ENCODE measurements at places on chromosomes 12 and 14.
A peak's percentile ranks its signal among the peaks of the same experiment; 100 is the strongest.

- DNase-seq: no peak
Observed at GRCh38 chr14:73627151-73627558, 14.8 kb downstream of the ACOT6 start.

DNA sequence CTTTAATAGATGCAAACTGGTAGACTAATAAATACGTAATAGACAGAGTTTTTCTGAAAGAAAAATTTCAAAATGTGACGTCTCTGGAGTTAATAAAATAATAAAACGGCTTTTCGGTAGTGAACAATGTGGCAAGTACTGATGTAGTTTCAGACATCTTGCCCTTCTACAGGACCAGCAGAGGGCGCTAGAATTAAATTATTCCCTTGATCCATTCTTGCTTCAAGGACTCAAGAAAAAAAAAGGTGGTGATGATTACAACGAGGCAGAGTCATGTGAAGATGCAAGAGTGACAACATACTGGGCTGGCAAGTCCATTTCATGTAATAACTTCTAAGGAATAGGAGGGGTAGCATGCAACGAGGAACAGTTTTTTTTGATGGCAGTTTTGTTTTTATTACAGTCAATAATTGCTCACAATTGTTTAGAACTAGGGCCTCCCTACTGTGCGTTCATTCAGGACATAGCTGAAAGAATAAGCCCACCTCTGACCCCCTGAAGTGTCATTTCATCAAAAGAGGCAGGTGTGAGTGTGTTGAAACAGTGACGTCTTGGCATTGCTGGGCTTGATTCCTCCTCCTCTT lies 101.0 kb upstream of the GZMB start:
- DNase-seq: no peak

DNA sequence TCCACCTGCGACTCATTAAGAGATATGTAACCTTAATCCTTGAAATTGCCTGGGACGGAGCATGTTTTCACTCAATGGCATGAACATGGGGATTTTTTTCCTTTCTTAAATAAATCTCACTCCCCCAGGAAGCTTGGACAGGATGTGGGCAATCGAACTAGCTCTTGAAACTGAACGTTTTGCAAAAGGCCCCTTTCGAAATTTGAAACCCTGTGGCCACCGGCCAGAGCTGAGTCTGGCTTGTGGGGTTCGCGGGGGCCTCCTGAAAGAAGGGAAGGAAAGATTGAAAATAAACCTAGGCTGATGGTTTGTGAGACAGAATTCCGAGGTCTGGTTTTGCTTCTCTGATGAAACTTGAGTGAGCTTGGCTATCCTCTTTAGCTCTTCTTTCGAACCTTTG lies 101.4 kb upstream of the RTL1 start:
- no peak for DNase-seq

DNA sequence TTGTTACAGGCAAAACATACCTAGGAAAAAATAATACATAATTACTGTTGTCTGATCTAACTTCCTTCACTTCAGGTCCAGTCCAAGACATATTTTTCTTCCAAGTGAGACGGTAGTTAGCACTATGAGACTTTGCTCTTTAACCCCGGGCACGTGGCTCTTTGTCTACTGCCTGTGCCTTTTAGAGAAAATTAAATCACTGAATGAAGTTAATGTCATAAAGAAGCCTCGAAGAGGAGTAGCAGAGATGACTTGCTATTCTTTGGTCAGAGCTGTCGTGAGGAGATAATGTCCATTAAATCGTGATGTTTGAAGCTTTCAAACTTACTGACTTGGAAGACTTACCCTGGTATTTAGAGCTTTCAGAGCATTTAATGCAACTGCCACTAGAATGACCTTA lies 8.7 kb downstream of the TESPA1 start:
- no peak for DNase-seq

GRCh38 chr12:132202929-132203721 lies 58.9 kb downstream of the NOC4L start:
- DNase-seq: no peak

DNA sequence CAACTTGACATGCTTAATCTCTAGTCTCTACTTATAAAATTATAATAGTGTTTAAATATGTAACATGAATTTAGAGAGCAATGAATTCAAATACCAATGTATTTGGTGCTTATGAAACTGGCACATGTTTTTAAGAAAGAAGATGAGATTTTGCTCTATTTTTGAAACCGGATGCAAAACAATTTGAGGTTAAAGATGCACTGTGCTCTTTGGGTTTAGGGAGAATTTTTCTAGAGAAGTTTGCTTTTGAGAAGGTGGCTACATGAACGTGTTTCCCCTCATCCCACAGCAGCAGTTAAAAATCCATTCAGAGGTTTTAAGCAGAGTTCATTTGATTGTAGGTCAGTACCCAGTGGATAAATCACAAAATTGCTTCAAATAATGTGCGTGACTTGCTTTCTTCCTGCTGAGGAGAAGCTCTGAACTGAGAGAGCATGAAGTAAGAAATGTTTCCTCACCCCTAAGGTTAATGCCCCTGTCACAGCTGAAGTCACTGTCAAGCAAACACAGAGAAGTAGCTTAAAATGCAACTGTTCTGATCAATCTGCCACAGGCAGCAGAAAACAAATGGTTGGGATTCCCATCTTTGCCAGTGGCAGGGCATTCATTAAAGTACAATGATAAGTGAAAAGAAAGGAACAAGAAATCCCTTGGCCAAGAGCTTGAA lies 241.9 kb upstream of the SYT1 start:
- no peak for DNase-seq

DNA sequence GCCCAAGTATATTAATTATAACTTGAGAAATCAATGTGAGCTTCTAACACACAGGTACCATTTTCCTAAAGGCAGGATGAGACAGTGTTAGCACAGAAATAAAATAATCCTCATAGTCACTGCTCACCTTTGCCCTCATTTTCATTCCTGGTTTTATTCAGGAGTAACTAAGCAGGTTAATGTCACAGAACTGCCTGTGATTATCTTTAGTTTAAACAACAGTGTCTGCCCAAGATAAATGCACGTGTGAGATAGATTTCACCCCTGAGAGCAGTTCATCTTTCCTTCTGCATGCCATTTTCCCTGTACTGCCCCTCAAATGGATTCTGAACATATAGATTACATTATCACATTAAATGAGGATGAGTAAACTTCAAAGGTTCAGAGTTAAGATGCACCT lies 250.7 kb downstream of the RMST start:
- DNase-seq: no peak

GRCh38 chr12:7130701-7131501 lies 730 bp downstream of the CLSTN3 start:
- peak; percentile 31 for DNase-seq

GRCh38 chr12:52531566-52532300 lies 11.5 kb upstream of the KRT5 start:
- DNase-seq: no peak

GRCh38 chr14:97408937-97409815 lies 612.0 kb downstream of the VRK1 start:
- DNase-seq: no peak

DNA sequence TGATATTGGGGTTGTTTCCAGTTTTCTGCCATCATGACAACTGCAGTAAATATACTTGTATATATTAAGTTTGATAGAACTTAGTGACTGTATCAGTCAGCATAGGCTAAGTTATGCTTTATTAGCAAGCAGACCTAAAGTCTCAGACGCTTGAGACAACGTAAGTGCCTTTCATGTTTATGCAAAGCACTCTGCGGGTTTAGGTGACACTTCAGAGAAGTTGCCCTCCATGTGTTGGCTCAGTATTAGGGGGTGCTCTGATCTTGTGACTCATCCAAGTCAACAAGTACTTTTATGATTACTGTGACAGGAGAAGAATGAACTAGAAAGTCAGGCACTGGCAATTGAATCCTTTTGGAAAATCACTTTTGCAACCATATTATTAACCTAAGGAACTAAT lies 13.3 kb upstream of the OTOGL start:
- no peak for DNase-seq

DNA sequence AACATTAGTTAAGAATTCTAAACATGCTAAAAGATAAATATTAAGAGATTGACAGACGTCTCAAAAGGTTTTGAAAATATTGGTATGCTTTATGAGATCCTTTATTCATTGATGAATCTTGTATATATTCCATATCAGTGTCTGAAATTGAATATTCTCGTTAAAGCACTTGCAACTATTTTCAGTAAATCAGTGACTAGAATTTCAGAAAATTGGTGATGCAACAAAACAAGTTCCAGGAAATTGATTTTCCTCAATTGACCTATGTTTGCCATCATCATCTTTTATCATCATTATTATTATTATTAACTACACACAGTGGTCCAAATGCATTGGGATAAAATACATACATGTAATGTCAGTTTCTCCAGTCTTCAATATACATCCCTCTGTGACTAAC lies 453.6 kb downstream of the CCER1 start:
- DNase-seq: no peak

- no peak for DNase-seq
Observed at GRCh38 chr12:47124451-47124850, 44.7 kb upstream of the AMIGO2 start.

GRCh38 chr14:57749267-57749666 lies 116.6 kb downstream of the SLC35F4 start:
- no peak for DNase-seq

DNA sequence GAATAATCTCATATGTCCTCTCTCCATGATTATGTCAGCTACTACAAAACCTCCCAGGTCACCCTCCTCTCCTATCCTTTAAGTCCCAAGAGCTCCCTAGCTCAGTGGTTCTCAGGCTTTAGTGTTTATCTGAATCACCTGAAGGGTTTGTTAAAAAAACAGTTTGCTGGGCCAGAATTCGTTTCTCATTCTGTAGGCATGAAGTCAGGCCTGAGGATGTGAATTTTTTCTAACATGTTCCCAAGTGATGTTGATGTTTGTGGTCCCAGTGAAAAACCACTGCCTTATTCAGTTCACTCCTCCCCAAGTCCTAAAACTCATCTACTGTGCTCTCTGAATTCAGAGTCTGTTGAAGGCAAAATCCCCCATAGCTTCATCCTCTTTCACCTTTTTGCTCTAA lies 241.4 kb downstream of the ETNK1 start:
- DNase-seq: no peak

DNA sequence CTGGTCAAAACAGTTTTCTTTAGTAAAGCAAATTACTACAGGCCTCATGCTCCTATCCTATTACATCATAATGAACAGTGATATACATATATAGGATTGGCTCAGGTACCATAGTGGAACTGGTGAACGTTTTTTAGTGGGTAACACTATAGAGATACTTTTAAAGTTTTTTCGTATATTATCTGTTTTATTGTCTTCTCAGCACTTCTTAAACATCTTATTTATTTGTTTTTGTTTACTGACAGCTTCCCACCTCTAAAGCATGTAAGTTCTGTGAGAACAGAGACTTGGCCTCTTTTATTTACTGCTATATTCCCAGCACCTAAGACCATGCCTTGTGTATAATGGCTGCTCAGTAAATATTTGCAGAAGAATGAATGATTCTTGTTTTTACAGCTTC lies 81.1 kb upstream of the PSMA6 start:
- no peak for DNase-seq

- peak; percentile 53 for DNase-seq
Observed at GRCh38 chr12:34218193-34219045, 196.1 kb downstream of the ALG10 start.

DNA sequence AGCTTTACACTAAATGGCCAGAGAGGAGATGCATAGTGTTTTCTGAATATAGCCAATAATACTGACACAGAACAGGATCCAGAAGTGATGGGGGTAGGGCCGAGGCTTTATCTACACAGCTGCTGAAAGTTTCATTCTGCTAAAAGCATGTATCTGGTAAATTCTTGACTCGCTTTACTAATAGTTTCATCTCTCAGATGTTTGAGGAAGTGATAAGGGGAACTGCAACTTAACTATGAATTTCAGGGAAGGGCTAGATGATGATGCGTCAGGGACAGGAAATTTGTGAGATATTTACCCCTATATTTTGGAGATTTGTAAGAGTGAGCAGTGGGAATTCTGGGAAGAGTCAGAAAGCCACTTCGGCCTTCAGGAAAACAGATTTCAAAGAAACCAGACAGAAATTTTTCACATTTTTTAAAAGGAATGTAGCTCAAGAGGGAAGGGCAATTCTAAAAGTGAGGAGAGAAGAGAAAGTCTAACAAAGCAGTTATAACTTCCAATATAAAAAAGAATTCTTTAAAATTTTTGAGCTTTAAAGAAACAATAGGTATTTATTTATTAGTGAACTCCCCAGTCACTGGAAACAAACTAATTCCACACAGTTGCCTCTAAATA lies 243.1 kb downstream of the BCAT1 start:
- no peak for DNase-seq

DNA sequence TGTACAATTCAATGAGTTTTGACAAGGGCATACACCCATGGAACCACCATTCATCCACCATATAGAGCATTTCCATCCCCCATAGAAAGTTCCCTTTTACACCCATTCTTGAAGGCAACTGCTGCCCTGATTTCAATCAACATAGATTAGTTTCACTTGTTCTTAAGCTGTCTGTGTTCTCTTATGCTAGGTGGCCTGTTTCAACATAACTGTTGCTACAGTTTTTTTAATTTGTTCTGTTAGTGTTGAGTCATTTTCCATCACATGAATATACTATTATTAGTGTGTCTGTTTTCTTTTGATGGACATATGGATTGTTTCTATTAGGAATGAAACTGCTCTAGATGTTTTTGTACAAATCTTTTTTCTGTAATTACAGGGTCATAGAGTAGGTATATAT lies 123.4 kb downstream of the PTPRQ start:
- DNase-seq: no peak

DNA sequence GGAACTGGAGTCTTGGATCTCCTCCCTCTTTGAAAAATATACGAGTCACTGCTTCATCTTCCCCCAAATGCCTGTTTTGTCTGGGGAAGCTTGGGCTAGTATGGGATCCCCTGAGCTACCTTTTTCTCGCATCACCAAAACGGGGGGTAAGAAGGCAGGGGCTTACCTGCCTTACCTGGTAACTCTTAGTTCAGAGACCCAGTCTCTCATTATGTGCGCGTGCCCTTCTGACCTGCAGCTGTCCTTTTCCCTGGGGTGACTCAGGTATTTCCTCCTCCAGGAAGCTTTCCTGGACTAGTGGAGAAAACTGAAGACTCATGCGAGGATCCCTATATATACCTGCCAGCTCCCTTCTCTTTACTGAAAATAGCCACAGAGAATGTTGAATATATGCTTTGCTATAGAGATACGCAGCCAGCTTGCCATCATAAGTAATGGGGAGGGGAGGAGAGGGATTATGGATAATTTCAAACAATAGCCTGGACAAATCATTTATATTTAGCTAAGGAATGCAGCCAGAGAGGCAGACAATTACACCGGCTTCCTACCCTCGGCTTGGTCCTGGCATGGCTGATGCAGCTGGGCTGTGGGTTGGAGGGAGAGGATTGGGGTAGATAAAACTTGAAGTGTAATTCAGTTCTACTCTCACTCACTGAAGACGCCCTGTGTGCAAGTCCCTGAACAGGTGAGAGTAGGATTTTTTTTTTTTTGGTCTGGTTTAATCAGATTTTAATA lies 1.1 kb downstream of the TSPAN9 start:
- DNase-seq: no peak

DNA sequence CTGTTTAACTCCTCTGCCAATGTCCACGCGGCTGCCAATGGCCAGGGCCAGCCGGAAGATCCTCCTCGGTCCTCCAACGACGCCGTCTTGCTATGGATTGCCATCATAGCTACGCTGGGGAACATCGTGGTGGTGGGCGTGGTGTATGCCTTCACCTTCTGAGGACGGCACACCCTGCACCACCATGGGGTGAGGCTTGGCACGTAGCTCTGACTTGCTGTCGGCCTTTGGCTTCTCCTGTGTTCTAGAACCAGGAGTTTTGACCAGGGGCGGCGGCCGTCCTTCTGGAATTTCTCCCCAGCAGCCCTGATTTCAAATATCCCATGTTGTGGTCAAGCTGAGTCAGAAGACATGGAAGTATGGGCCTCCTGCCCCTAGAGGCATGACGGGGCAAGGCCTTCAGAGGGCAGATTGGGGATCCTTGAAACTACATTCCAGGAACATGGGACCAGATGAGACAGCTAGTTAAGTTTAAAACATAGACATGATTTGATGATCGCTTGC lies 47.5 kb downstream of the C14orf132 start:
- no peak for DNase-seq

Data from T-helper 9 cell (primary cell).